ENCODE measurements at places on chromosomes 1 and 21.

DNA sequence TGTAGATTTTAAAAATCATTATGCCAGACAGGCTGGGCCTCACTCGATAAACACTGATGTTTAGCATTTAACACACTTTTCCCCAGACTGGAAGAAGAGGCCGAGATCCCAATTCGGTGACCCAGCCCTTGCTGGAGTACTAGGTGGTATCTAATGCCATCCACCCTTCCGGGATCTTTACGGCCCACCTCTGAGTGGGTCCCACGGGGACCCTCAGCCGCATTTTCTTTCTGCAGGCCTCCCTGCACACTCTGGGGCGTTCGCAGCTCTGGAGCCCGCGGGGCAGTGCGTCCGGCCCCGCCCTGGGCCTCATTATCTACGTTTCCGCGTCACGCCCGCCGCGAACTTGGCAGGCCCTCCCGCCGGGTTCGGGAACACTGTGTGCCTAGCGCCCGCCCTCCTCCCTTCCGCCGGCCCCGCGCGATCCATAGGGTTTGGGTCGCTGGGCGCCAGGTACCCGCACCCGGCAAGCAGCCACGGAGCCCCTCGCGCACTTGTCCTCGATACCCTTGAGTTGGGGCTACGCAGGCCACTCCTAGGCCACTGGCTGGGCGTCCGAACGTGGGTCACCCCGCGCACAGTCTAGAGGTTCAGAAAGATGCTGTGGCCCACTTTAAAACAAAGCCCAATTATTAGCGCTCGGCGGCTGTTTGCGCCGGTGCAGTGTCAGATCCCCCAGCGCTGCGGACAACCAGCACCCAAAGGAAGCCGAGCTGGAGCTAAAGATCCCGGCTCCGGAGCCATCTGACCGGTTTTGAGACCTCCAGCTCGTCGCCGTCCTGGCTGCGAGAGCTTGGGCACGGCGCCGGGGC is 950 bp upstream of the EVA1C start:
- peak; percentile 43 for DNase-seq

GRCh38 chr1:63936276-63936675 is 162.5 kb downstream of the ROR1 start:
- DNase-seq = no peak

DNA sequence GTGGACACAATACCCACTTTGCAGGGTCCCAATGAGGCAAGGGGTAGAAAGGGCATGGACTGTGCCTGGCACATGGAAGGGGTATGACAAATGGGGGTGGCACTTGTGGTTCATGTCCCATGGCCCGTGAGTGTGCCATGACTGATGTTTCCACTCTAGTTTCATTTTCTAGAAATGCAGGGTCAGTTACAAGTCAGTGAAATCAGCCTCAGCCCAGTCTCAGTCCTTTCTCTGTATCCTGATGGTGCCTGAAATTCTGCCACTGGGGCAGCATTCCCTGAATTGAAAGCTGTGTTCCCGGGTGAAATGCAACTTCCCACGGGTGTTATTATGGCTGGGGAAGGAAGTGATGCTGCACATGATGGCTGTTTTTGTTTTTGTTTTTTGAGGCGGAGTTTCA is 110.8 kb upstream of the ZBTB40 start:
- no peak for DNase-seq

DNA sequence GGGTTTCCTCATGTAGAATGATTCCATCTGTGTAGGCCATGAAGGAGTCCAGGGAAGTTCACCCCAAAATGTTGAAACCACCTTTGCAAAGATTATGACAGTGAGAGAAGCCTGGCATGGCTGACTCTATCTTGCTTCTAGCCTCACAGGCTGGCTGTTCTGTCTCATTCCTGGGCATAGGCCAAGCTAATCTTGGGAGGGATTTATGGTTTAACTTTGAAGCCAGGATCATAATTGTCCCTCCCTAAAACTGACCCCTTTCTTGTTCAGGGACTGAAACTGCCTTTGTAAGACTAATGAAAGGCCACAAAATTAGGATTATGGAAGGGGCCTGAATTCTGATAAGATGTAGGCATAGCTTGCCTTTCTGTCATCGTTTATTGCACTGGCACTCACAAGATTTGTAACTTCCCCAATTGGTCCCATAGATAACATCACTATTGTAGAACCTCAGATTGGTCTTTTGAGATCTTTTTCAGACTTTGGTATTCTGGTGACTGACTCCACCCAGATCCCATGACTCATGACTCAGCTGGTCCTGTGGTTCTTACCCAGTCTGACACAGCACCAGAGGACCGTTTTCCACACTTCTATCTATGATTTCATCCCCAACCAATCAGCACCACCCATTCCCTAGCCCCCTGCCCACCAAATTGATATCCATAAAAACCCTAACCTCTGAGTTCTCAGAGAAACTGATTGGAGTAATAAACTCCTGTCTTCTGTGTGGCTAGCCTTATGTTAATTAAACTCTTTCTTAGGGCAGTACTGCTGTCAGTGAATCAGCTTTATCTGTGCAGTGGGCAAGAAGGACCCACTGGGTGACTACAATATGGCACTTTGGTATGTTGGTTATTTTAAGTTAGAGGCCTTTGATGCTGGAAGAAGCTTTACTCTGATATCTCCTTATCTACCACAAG is 13.6 kb upstream of the LAMTOR5 start:
- DNase-seq = no peak

GRCh38 chr1:182662121-182662890 is 22.1 kb downstream of the RGS8 start:
- DNase-seq = no peak

DNA sequence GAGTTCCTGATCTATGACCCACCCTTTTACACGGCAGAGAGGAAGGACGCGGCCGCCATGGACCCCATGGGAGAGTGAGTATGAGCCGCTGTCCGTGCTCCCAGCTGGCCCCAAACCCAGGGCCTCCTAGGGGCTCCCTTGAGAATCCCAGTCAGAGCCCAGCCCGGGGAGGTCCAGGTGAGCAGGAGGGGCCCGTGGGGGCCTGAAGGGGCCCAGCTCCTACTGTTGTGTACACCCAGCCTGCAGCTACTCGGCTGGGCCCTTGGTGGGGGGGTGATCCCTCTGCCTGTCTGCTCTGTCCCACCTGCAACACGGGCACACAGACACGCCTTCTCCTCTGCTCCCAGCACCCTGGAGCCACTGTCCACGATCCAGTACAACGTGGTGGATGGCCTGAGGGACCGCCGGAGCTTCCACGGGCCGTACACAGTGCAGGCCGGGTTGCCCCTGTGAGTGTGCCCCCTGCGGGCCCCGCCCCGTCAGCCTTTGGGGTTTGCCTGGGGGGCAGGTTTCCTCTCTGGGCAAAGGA is 28.6 kb upstream of the LRRC3 start:
- no peak for DNase-seq

DNA sequence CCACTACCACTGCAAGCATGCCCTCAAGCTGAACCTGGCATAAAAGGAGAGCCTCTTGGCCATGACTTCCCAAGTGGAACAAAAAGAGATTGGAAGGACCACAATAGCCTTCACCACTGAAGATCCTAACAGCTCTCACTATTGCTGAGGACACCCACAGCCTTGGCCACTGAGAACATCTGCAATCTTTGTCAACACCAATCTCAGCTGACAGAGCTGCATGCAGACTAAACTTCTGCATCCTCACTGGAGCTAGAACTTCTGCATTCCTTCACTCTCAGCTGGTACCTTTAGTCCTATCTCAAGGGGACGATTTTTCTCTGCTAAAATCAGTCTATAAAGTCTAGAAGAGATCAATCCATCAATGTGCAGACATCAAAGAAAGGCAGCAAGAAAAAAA is 8.3 kb upstream of the FCRL2 start:
- DNase-seq = no peak

DNA sequence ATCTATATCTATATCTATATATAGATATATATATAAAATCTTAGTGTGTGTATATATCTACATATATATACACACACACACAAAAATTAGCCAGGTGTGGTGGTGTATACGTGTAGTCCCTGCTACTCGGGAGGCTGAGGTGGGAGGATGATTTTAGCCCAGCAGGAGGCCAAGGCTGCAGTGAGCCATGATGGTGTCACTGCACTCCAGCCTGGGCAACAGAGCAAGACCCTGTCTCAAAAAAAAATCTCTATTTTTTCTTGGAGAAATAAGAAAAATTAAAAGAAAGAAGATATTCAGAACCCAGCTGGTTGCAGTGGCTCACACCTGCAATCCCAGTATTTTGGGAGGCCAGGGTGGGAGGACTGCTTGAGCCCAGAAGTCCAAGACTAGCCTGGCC is 65.4 kb upstream of the MUTYH start:
- DNase-seq = no peak

DNA sequence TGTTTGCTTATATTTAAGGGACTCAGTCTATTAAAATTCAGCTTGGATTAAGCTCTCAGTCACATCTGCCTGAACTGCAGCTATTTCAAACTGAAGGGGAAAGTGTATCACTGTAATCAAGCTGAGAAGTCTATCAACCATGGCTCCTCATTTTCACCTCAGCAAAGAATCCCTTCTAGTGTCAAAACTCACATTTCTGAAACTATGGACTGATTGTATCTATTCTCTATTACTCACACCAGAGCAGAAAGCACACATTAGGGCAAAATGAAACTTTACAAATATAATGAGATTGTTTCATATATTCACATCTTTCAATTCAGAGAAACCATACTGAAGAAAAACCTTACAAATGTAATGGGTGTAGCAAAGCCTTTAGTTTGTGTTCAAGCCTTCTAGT is 14.6 kb upstream of the C1orf146 start:
- DNase-seq = no peak

GRCh38 chr1:182869241-182869666 is 30.1 kb downstream of the DHX9 start:
- no peak for DNase-seq

DNA sequence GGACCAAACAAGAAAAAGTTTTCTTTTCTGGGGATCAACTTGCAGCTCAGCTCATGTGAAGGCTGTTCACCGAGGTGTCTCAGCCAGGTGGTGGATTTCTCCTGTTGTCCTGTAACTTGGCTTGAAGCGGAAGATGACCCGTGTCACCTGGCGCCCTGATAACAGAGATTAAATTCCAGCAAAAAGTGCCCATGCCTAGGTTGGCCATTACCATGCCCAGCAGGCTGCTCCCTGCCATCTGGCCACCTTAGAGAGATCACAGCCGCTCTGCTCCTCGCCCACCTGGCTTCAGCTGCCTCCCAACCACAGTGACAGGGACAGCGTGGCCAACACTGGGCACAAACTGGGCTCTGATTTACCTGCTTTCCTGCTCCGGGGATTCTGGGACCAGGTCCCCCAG is 149.5 kb downstream of the ZBTB18 start:
- DNase-seq = no peak

- no peak for DNase-seq
These were observed 16.5 kb upstream of the HIVEP3 start for GRCh38 chr1:41935226-41935625.

GRCh38 chr1:162573136-162573535 is 11.6 kb downstream of the UAP1 start:
- no peak for DNase-seq

DNA sequence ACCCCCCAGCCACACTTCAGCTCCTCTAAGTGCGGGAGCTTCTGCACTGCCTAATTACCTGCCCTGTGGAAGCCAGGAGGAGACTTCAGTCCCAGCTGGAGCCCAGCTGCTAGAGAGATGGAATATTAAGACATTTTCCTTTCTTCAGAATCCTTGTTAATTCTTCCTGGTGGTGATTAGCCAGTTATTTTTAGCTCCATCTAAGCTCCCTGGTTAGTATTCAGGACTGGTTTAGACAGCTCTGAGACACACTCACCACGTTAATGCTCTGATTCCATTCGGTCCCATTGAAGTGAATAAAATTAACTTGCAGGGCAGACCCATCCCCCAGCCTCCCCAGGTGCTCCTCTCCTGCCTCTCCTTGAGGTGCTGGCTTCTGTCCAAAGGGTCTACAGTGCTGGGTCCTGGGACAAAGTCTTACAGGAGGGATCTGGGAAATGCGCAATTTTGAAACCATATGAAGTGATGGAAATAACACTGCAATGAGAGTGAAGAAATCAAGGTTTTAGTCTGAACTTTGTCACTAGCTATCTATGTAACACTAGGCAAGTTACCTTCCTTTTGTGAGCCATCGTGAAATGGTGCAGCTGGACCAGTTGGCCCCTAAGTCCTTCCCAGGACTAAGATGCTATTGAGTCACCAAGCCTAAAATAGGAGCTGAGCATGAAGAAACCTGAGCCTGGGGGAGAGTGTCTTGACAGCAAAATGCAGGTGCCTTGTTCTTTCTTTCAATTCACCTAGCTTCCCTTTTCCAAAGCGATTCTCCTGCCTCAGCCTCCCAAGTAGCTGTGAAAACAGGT is 117.4 kb upstream of the ATP1A1 start:
- DNase-seq = no peak

GRCh38 chr1:76281306-76281705 is 206.8 kb downstream of the ST6GALNAC3 start:
- no peak for DNase-seq

DNA sequence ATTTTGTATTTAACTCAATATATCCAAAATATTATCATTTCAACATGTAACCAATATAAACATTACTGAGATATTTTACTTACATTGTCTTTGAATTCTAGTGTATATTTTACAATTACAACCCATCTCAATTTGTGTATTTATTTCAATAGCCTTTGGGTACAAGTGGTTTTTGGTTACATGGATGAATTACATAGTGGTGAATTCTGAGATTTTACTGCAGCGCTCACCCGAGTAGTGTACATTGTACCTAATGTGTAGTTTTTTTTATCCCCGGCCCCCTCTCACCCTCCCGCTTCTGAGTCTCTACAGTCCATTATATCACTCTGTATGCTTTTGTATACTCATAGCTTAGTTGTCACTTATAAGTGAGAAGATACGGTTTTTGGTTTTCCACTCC is 117.0 kb upstream of the GALNT2 start:
- DNase-seq = no peak

- no peak for DNase-seq
These were observed 327.4 kb downstream of the TBX15 start for GRCh38 chr1:118660769-118661168.

- no peak for DNase-seq
These were observed 5.3 kb downstream of the KRTAP10-1 start for GRCh38 chr21:44534688-44535087.

DNA sequence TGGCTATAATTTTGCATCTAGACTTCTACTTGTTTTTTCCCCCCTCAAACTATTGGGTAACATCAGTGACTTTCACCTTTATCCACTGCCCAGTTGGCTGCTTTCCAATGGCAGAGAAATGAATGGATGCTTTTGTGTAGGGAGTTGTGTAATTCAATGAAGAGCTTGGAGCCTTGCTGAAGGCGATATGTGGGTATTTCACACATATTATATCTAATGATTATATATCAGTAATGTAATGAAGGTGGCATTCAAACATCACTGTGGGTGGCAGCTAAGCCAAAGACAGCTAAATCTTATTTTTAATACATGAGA is 81.2 kb downstream of the TGFB2 start:
- no peak for DNase-seq

DNA sequence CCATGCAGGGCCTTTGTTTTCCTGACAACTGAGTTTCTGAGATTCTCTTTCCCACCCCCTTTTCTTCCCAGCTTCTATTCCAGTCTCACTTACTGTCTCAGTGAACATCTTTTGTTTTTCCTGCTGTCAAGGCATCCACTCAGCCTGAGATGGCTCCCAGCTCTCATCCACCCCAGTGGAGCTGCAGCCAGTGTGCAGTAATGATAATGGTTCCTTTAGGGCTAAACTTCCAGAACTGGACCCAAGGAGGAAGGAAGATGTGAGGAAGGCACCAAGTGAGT is 44.4 kb upstream of the KIRREL1 start:
- no peak for DNase-seq

- no peak for DNase-seq
These were observed 6.9 kb upstream of the ATP1B1 start for GRCh38 chr1:169099561-169099960.

All from activated T-cell treated with anti-CD3 and anti-CD28 coated beads for 1 hour (primary cell).